ENCODE measurements at places on chromosomes 16 and 17.

- DNase-seq = peak; percentile 70
These were observed 354.1 kb downstream of the SEC14L1 start for GRCh38 chr17:77494664-77495435.

DNA sequence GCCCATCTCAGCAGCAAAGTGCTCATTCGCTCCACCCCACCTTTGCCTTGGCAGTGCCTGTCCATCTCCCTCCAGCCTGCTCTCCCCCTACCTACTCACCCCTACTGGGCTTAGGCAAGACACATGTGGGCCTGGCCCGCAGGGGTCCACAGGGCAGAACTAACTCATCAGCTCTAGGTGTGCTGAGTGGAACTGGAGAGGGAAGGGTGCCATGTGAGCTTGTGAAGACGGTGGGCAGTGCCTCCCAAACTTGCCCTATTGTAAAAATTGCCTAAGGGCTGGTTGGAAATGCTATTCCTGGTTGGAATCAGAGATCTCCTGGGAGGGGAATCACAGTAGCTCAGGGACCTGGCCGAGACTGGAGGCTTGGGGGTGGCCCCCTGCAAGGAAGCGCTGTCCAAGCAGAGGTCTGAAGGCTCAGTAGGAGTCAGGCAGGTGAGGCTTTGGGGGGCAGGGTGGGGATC is 29.1 kb upstream of the TNS4 start:
- no peak for DNase-seq

GRCh38 chr16:50538411-50539052 is 9.7 kb upstream of the NKD1 start:
- DNase-seq = no peak

DNA sequence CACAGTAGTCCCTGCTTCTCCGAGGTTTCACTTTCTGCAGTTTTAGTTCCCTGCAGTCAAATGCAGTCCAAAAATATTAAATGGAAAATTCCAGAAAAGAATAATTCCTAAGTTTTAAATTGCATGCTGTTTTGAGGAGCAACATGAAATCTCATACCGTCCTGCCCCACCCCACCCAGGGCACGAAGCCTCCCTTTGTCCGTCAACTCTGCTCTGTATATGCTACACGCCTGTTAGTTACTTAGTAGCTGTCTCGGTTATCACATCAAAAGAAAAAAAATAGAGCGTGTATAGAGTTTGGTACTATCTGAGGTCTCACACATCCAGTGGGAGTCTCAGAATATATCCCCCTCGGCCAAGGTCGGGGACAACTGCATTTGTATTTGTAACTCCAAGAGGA is 129.4 kb upstream of the NOL11 start:
- no peak for DNase-seq

- DNase-seq = no peak
These were observed 13.8 kb downstream of the KCTD19 start for GRCh38 chr16:67312719-67313118.

- DNase-seq = no peak
These were observed 2.9 kb downstream of the KPNB1 start for GRCh38 chr17:47652570-47652969.

DNA sequence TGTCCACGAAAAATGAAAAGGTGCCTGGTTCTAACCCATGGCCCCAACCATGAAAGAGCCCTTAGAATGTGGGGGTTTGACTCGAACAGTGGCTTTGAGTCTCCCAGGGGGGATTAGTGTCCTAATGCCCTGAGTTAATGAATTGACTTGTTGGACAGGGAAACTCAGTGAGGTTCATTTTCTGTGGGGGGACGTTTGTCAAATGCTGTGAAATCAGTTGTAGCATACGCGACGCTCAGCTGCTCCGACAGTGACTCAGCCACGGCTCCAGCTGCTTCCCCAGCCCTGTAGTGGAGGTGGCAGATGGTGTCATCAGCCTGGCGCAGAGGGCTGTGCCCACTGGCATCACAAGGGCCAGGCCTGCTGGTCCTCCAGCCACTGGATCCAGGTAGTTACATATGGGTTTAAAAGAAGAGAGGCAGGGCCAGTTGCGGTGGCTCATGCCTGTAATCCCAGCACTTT is 3.9 kb upstream of the TMEM235 start:
- no peak for DNase-seq

GRCh38 chr16:47142486-47142820 is 1.3 kb downstream of the NETO2 start:
- no peak for DNase-seq

DNA sequence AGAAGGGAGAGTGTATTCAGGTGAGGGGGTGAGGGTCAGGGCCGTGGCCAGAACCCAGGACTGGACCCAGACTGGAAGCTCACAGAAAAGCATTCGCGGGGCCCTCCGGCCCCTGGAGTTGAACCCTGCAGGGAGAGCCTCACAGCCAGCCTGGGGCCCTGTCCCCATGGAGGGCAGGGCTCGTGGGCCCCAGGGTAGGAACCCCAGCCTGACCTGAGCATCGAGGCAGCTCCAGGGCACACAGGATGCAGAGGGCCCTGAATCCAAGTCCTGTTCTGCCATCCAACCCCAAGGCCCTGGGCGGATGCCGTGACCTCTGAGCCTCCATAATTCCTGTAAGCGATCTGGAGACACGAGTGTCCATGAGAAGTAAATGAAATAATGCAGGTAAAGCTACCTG is 79.1 kb downstream of the MGAT5B start:
- DNase-seq = no peak

DNA sequence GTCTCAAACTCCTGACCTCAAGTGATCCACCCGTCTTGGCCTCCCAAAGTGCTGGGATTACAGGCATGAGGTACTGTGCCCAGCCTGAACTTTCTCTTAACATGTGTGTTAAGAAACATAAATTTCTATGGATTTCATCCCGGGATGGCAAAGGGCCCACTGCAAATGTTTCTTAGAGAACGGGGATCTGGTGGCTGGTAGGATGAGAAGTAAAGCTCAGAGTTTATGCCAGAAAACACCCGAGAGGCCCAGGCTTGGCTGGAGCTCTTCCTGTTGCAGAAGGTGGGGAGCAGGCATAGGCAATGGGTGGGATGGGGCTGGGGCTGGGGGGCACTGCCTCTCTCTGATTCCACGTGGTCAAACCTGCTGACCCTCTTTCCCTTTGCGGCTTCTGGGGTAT is 5.6 kb upstream of the CARHSP1 start:
- DNase-seq = no peak

DNA sequence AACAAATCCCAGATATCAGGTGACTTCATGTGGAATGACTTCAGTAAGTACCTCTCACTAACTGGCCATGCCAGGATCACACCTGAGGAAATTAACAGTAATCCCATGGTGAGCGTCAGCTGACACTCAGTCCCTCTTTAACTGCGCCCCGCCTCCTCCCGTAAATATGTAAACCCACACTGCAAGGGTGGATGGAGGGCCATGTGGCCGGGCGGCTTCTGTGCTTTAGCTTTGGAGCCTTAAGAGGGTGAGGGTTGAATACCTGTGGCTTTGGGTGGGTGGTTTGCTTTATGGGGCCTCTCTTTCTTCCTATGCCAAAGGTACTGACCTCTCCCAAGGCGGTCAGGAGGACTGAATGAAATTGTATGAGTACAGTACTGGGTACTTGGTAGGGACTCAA is 141.7 kb downstream of the MRM1 start:
- no peak for DNase-seq

GRCh38 chr16:10835281-10835931 is 16.8 kb upstream of the TVP23A start:
- DNase-seq = no peak

DNA sequence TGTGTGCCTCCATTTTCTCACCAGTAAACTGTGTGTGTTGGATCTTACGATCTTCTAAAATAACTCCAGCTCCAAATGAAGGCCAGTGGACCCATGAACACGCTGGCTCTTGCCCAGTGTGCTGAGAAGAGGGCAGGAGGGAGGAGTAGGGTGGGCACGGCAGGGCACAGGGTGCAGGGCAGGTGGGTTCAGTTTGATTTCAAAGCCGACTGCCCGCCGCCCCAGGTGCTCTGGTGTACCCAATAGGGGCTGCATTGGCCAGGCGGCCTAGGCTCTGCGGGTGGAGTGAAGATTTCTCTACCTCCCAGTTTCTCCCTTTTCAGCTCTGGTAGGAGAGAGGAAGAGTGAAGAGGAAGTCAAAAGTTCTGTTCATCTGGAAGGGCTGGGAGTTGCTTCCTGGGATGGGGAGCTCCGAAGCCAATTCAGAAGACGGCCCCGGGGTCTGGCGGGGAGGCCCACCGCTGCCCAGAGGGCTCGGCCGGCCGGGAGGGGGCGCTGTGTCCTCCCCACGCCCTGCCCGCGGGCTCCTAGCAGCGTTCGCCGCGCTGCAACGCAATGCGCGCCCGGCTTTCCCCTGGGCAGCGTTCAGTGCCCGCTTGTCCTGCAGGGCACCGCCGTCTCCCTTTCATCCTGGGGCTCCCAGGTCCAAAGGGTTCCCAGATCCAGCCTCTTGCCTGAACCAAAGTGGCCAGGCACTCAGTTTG is 1.1 kb upstream of the CRHR1 start:
- peak; percentile 19 for DNase-seq

DNA sequence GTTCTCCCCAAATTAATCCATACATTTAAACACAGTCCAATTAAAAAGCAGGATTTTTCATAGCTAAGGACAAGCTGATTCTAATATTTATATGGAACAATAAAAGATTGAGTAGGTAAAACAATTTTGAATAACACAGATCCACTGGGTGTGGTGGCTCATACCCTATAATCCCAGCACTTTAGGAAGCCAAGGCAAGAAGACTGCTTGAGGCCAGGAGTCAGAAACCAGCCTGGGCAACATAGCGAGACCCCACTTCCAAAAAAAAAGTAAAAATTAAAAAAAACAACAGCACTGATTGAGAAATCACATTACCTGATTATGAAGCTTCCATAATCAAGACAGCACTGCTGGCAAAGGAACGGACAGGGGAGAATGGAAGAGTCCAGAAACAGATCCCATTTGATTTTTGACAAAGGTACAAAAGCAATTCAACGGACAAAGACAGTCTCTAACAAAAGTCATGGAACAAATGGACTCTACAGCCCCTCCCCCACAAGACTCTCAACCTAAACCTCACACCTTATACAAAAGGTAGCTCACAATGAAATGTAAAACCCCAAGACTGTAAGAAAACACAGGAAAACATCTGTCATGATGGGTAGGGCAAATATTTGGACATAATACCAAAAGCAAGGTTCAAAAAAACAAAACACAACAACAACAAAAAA is 17.9 kb downstream of the USP7 start:
- DNase-seq = no peak
